ENCODE measurements at places on chromosomes 11 and 22.
A peak's percentile ranks its signal among the peaks of the same experiment; 100 is the strongest.

- DNase-seq = no peak
Measured at GRCh38 chr22:24191381-24191841, 10.1 kb downstream of the SUSD2 start.

DNA sequence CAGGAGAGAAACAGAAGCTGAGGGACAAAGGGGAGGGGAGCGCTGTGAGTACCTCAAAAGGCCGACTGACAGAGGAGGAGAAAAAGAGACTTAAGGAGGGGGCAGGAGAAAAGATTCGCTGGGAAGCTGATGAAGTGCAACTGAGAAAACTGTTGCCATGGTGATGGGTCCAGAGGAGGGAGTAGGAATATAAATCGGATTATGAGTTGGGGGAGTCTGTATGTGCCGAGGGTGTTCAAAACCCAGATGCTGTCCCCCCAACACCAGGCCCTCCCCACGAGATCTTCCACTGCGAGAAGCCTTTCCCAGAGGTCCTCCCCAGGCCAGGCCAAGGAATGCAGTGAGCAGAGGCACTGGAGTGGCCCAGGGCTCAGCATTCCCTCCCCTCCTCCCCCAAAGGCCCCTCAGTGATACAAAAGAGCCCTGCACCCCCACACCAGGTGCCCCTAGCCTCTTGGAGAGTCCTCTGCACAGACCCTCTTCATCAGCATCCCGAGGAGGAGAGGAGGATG, 13.7 kb upstream of the BCL9L start:
- DNase-seq = no peak

DNA sequence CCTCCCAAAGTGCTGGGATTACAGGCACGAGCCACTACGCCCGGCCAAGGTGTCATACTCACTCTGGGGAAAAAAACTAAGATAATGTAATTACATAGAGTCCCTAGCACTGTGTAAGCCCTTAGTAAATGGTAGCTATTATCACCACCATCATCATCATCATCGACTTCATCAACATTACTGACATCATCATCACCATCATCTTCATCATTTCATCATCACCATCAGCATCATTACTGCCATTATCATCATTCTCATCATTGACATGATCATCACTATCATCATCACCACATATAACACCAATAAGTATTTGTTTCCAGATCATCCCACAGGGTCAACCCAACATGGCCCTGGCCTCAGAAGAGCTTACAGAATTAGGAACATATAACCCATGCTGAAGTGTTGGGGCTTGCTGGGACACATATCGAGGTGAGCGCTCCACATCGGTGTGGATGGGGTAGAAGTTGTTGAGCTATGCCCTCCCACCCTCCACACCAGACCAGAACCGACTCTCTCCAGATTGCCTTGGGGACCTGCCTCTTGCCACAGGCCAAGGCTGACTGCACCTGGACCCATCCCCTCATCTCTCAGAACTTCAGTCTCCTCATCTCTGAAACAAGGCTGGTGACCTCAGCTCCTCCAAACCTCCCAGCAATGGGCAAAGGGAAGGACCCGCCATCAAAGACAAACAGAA, 14.7 kb upstream of the CD5 start:
- DNase-seq = no peak

DNA sequence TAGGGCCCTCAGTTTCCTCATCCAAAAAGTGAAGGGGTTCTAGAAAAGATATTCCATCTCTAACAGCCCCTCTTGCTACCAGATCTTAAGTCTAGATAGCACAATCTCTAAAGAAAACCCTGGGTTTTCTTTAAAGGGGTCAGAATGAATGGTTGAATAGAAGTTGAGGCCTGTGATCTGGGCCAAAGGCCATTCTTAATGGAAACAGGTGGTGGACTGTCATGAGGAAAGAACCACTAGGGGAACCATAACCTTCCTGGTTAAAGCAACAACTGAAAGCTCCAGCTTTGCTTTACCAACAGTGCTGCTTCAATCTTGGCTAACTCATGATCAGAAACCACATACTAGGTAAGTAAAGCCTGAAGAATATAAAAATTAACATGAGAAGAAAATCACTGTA, 1.8 kb downstream of the CELF1 start:
- peak; percentile 30 for DNase-seq

DNA sequence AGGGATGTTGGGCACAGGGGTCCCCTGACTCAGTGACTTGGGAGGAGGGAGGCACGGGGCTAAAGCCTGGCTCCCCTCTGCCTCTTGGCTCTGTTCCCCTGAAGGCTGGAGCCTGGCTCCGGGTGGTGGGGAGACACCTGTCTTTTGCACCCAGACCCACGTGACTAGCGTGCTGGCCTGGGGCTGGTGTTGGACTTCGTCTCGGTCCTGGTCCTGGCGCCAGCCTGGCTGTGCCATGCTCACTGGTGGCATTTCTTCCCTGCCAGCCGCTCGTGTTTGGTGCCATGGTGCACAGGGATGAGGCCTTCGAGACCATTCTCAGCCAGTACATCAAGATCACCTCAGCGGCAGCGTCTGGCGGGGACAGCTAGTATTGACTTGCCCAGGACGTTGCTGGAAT, 56.7 kb downstream of the GRAMD4 start:
- DNase-seq = no peak

DNA sequence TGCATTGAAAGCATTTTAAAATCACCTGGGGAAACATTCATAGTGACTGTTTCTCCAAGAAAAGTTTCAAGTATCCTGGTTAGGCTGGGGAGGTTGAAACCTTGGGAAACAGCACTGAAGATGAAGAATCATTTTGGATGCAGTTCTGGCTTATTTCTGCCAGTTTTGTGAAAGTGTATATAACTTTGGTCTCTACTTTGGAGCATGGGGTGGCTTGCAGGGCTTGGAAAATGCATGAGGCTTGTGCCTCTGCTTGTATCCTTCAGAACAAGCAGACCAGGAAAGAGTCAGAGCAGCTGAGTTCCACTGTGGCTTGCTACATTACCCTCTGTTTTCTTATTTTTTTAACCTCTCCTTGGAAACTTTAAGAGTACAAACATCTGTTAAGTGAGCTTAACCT, 19.5 kb downstream of the SLC5A12 start:
- DNase-seq = no peak

GRCh38 chr11:47869544-47870393, 21.6 kb upstream of the NUP160 start:
- no peak for DNase-seq

GRCh38 chr11:73172992-73173656, 31.0 kb upstream of the FCHSD2 start:
- DNase-seq = no peak

DNA sequence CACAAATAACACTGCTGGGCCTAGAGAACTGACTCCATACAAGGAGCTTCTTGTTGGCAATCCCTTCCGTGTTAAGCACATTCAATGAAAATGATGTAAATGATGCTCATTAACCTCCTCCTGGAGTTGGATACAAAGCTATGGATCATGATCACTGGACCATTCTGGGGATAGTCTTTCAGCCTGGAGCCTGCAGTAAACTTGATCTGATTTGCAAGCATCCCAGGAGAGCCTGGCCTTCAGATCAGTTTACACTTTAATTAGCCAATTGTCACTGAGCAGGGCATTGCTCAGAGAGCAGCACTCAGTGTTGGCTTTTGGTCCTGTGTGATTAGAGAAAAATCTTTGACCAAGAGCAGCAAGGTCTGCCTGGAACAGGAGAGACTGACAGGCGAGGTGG, 45.6 kb downstream of the ARFGAP3 start:
- no peak for DNase-seq

GRCh38 chr22:29074276-29074772, 1.5 kb downstream of the KREMEN1 start:
- no peak for DNase-seq

DNA sequence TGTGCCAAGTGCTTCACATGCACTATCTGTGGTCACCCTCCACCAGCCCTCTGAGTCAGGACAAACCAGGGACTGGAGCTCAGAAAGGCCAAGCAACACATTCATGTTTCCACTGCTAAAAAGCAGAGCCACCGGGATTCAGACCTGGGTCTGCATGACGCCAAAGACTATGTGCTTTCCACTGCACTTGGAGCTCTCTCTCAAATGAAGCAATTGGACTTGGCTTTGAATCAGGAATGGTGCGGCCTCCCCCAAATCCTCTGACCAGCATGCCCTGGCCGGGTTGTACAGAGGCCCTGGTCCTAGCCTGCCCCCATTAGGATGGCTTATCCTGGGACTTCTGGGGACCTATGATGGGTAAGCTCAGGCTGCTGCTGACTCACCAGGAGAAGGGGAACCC, 80.7 kb downstream of the PKNOX2 start:
- no peak for DNase-seq

- DNase-seq = no peak
Measured at GRCh38 chr11:119880143-119880542, 151.1 kb upstream of the NECTIN1 start.

- no peak for DNase-seq
Measured at GRCh38 chr11:93001806-93002205, 32.4 kb downstream of the MTNR1B start.
